ENCODE measurements at places on chromosomes 6 and 20. TPM values are rescaled to one million over a fixed set of nuclear protein-coding genes. Genes with fewer than 3 reads are reported as not detected.

The RAET1L gene
- not detected for total RNA-seq

The ADTRP gene
- total RNA-seq = 2.6 TPM

The UBD gene
- total RNA-seq = not detected

The DDR1 gene
- 41.9 TPM for total RNA-seq

The B3GAT2 gene
- total RNA-seq = not detected

The ZNF165 gene
- total RNA-seq = 0.45 TPM

The RBM24 gene
- 1.9 TPM for total RNA-seq

The PLG gene
- total RNA-seq = 2.9 TPM

The WFDC12 gene
- not detected for total RNA-seq

The MUCL3 gene
- under 0.01 TPM for total RNA-seq

The SIRPA gene
- total RNA-seq = 18.3 TPM

The RGS17 gene
- 7.8 TPM for total RNA-seq

The ZSCAN23 gene
- 12.0 TPM for total RNA-seq

The RPS6KA2 gene
- total RNA-seq = 89.7 TPM

The ALDH8A1 gene
- 0.09 TPM for total RNA-seq

The ANKRD6 gene
- 18.1 TPM for total RNA-seq

The HEY2 gene
- total RNA-seq = 0.25 TPM

The MUC21 gene
- not detected for total RNA-seq

The LAMA5 gene
- 5.6 TPM for total RNA-seq

The EYA2 gene
- 1.6 TPM for total RNA-seq
